Cortex of kidney (tissue), 1 donor: ENCODE measurements at places on chromosomes 12 and 14.

DNA sequence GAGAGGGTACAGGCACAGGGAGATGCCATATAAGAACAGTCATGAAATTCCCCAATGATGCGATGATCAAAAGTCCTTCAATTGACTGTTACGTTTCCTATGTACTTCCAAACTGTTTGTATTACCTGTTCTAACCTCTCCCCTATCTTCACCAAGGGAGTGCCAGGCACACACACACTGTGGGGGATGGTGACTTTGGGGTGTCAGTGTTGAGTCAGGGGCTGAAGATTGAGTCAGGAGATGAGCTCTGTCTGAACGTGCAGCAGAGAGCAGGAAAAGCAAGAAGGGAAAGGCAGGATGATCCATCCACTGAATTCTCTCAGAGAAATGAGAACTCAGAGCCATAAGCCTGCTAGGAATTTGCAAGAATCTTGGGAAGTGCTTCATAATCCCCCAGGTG lies 153.4 kb downstream of the EFCAB11 start:
- no peak for DNase-seq

DNA sequence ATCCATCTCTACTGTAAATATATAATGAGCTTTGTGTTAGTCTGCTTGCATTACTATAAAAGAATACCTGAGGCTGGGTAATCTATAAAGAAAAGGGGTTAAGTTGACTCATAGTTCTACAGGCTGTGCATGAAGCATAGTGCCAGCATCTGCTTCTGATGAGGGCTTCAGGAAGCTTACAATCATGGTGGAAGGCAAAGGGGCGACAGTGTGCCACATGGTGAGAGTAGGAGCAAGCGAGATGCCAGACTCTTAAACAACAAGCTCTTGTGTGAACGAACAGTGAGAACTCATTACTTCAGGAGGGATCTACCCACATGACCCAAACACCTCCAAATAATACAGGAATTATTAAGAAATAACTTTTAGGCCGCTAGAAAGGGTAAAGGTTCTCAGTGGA lies 28.1 kb downstream of the APOBEC1 start:
- DNase-seq: no peak

DNA sequence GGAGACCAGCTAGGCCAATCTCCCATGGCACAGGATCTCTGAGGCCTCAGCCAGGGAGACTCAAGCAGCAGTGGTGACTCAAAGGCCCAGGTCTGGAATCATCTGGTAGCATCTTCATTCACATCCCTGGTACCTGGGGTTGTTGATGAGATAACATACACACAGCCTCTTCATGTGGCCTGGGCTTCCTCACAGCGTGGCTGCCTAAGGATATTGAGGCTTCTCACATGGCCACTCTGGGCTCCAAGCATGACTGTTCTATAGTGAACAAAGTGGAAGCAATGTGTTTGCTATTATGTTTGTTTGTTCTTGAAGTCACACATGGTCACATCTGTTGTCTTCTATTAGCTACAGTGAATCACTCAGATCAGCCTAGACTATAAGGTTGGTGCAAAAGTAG lies 584.1 kb downstream of the VRK1 start:
- no peak for DNase-seq

GRCh38 chr12:127355061-127355841 lies 911.7 kb upstream of the TMEM132C start:
- DNase-seq: no peak

- DNase-seq: no peak
Observed at GRCh38 chr12:288687-289086, 26.1 kb upstream of the SLC6A13 start.

- no peak for DNase-seq
Observed at GRCh38 chr12:8226355-8226754, 1.1 kb downstream of the FAM90A1 start.

GRCh38 chr12:109258607-109259544 lies 50.2 kb downstream of the FOXN4 start:
- DNase-seq: no peak

- DNase-seq: no peak
Observed at GRCh38 chr14:44962334-44963043, 499 bp downstream of the TOGARAM1 start.

GRCh38 chr12:70451528-70451927 lies 85.4 kb downstream of the KCNMB4 start:
- no peak for DNase-seq

DNA sequence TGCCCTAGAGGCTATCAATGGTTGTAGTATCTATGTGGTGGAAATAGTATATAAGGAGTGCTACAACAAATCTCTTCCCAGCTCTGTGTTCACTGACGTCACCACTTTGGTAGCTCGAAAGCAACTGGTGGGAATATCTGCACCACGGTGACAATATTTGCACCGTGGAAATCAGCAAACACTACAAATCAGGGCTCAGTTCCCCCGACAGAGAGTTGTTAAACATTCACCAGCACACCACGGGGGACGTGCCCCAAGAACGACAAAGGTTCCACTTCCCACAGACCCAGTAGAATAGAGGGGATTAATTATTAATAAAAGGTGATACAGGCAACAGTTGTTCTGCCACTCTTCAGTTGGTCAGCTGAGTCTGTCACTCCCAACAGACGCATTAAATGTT lies 98.4 kb downstream of the CCDC60 start:
- DNase-seq: no peak
